Activated CD4-positive, alpha-beta T cell treated with anti-CD3 and anti-CD28 coated beads for 36 hours (primary cell): ENCODE measurements at places on chromosomes 1 and 21. TPM values are rescaled to one million over a fixed set of nuclear protein-coding genes. Genes with fewer than 3 reads are reported as not detected.

DNA sequence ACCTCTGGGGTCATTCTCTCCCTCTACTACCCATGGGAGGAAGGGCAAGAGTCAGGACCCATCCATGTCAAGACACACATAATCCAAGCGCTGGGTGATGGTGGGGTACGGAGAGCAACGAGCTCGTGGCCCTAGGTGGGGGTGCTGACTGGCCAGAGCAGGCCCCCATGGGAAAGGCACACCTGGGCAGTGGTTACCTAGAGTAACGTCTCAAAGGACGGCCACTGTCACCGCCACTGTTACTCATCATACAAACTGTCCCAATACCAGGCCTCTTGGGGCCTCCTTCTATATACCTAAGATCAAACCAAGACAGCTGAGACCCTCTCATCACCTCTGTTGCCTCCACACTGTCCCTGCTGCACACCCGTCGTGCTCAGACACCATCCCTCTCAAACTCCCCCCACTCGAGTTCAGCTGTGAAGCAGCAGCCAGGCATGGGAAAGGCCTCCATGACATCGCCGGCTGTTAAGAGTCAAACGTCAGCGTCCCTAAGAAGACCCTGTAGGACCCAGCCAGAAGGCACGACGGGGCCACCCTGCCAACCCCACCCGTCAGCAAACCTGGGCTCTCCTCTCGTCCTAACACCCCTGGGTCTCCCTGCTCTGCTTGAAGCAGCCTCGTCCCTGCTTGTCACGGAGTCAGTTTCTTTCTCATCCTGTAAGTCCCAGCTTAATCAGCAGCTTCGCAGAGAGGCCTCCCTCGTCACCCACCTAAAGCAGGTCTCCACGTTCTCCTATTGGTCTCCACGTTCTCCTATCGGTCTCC lies 15.3 kb downstream of the NPHP4 start:
- DNase-seq: no peak
- H3K36me3 ChIP-seq: peaks cover 11% of the 10 kb centered on the region
- H3K4me3 ChIP-seq: no peak overlapping the region
- no peaks in the 10 kb centered on the region for H3K27me3 ChIP-seq

DNA sequence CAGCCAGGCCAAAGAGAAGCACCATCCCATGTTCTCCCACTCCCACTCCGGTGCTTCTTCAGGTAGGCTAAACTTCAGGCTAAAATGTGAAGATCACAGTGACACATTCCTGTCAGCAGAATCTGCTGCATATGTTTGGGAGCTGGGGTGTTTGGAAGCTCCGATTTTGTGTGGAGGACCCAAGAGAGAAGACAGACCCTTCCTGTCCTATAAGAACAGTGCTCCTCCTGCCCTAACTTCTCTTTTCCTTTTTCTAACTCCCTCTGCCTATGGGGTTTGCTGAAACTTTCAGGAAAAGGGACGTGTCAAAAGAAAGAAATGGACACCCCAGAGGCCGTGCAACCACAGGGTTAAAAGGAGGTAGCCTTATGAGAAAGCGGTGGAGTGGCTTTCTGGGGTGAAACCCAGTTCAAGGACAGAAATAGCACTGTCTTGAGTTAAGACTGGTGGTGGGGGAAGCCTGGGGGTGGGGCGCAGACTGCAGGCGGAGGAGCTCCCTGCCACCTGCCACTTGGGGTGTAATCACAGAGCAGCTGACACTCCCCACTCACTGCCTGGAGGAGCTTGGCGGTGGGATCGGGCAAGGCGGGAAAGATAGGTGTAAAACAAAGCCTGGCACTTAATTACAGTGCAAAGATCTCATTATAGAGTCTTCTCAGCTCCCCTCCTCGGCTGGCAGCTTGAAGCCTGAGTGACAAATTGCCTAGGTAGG lies 645 bp upstream of the TLR5 start:
- H3K4me1 ChIP-seq: peaks cover 27% of the 10 kb centered on the region
- H3K27ac ChIP-seq: peak overlapping the region; percentile 79
- no peaks in the 10 kb centered on the region for H3K36me3 ChIP-seq
- peak; percentile 62 for DNase-seq

- H3K36me3 ChIP-seq: no peaks in the 10 kb centered on the region
- peak; percentile 79 for DNase-seq
- H3K27ac ChIP-seq: peak overlapping the region; percentile 67
- H3K4me1 ChIP-seq: peaks cover 48% of the 10 kb centered on the region
- H3K4me3 ChIP-seq: peak overlapping the region; percentile 16
Observed at GRCh38 chr1:44714944-44715571, 15.9 kb downstream of the RNU5D-1 start.

GRCh38 chr21:14321042-14321441 lies 61.9 kb downstream of the HSPA13 start:
- no peak for DNase-seq
- H3K4me1 ChIP-seq: no peaks in the 10 kb centered on the region
- H3K4me3 ChIP-seq: no peak overlapping the region
- H3K36me3 ChIP-seq: no peaks in the 10 kb centered on the region
- H3K27me3 ChIP-seq: peaks cover 5% of the 10 kb centered on the region

DNA sequence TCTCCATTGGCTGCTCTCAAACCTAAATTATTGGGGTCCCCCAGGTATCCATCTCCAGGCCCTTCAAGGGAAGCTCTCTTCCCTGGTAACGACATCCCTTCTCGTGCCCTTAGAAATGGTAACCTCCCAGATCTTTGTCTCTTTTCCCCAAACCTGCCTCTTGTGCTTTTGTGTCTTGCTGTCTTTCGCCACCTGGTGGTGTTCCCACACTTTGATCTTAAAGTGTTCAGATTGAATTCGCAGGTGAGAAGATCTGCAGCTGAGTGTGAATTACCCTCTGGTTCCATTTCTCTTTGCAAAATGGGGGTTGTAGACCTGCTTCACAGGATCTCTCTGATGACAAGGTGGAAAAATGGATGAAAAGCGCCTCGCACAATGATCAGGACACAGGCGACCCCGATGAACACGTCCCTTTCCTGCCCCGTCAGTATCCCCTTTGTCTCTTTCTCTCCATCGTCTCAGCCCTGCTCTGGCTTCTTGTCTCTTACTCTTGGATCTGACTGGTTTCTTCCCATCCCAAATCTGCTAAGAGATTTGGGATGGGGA lies 53.1 kb downstream of the DOP1B start:
- no peak overlapping the region for H3K4me3 ChIP-seq
- peaks cover 10% of the 10 kb centered on the region for H3K36me3 ChIP-seq
- H3K27ac ChIP-seq: no peak overlapping the region
- H3K27me3 ChIP-seq: no peaks in the 10 kb centered on the region

GRCh38 chr1:170776777-170777176 lies 112.8 kb downstream of the PRRX1 start:
- H3K27me3 ChIP-seq: peaks cover 10% of the 10 kb centered on the region
- no peak overlapping the region for H3K4me3 ChIP-seq
- H3K27ac ChIP-seq: no peak overlapping the region

DNA sequence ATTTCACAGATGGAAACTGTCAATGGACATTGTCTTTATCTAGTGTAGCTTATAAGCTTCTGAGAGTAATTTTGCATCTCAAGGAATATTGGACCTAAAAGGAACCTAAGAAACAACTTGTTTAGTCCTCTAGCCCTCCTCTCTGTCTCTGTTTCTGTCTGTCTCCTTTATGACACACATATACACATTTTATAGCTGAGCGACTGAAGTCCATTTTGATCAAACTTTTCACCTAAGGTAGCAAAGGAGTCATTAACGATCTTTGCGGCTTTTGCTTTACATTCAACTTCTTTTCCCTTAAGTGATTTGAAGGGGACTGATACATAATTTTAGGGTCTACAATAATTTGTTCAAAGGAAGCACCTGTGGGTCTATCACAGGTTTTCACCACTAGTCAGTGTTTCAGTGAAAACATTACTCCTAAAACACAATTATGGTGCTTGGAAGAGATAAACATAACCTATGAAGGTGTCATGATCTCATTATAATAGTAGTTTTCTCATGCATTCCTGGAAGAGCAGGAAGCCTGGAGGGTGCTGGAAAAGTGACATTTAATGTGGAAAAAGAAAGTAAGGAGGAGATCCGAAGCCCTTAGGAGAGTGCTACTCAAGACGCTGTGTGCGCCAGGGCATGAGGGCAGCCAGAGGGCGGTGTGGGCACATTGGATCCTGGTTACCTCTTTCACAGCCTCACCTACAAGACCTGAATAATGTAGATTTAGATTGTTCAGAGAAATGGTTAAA lies 248.6 kb downstream of the DNM3 start:
- H3K4me1 ChIP-seq: peaks cover 2% of the 10 kb centered on the region
- no peak overlapping the region for H3K4me3 ChIP-seq
- H3K27ac ChIP-seq: no peak overlapping the region
- H3K27me3 ChIP-seq: no peaks in the 10 kb centered on the region
- DNase-seq: peak; percentile 83

GRCh38 chr1:43279666-43280065 lies 5.7 kb downstream of the C1orf210 start:
- H3K4me3 ChIP-seq: no peak overlapping the region
- H3K27ac ChIP-seq: no peak overlapping the region
- DNase-seq: no peak
- H3K36me3 ChIP-seq: no peaks in the 10 kb centered on the region
- H3K27me3 ChIP-seq: peaks cover 4% of the 10 kb centered on the region

- no peaks in the 10 kb centered on the region for H3K36me3 ChIP-seq
- no peaks in the 10 kb centered on the region for H3K27me3 ChIP-seq
- H3K27ac ChIP-seq: no peak overlapping the region
- H3K4me1 ChIP-seq: peaks cover 19% of the 10 kb centered on the region
- no peak overlapping the region for H3K4me3 ChIP-seq
Observed at GRCh38 chr1:43786960-43787359, 79.6 kb downstream of the ST3GAL3 start.

DNA sequence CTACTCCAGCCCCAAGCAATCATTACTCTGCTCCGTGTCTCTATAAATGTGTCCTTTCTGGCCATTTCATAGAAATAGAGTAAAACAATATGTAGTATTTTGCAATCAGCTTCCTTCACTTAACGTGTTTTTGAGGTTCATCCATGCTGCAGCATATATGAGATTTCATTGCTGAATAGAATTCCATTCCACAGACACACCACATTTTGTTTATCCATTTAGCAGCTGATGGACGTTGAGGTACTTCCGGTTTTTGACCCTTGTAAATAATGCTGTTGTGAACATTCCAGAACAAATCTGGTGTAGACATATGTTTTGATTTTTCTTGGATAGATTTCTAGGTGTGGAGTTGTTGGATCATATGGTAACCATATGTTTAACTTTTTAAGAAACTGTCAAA lies 30.7 kb downstream of the ADAM30 start:
- H3K4me1 ChIP-seq: no peaks in the 10 kb centered on the region
- no peaks in the 10 kb centered on the region for H3K36me3 ChIP-seq
- no peak overlapping the region for H3K27ac ChIP-seq
- H3K4me3 ChIP-seq: no peak overlapping the region
- H3K27me3 ChIP-seq: peaks cover 13% of the 10 kb centered on the region

- H3K4me1 ChIP-seq: no peaks in the 10 kb centered on the region
- no peak overlapping the region for H3K4me3 ChIP-seq
- no peak for DNase-seq
Observed at GRCh38 chr1:38640371-38640770, 219.2 kb downstream of the RRAGC start.

- H3K4me1 ChIP-seq: peaks cover 8% of the 10 kb centered on the region
- H3K27ac ChIP-seq: no peak overlapping the region
- H3K27me3 ChIP-seq: peaks cover 11% of the 10 kb centered on the region
- no peaks in the 10 kb centered on the region for H3K36me3 ChIP-seq
- peak; percentile 39 for DNase-seq
Observed at GRCh38 chr1:31669786-31670592, 25.3 kb upstream of the PEF1 start.

DNA sequence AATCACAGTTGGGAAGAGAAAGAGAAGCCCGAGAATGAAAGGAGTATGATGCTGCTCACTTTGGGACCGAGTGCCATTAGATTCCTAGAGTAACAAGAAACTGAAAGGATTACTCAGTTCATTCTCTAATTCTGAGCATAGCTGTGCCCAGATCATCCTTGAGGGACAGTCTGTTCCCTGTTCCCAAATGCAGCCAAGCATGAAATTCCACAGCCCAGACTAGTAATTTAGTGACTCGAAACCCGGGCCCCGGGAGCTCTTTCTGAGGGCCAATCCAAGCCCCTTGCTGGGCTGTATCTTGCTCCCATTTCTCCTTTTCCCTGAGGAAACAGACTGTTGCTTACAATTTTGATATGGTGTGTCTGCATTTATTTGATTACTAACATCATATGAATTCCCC lies 30.0 kb upstream of the ETS2 start:
- DNase-seq: no peak
- peaks cover 8% of the 10 kb centered on the region for H3K36me3 ChIP-seq
- H3K4me1 ChIP-seq: peaks cover 56% of the 10 kb centered on the region
- peaks cover 11% of the 10 kb centered on the region for H3K27me3 ChIP-seq

- H3K4me3 ChIP-seq: no peak overlapping the region
- no peaks in the 10 kb centered on the region for H3K27me3 ChIP-seq
- H3K36me3 ChIP-seq: peaks cover 9% of the 10 kb centered on the region
- peak overlapping the region; percentile 74 for H3K27ac ChIP-seq
- peaks cover 19% of the 10 kb centered on the region for H3K4me1 ChIP-seq
Observed at GRCh38 chr1:19765623-19766022, 34.1 kb downstream of the TMCO4 start.

DNA sequence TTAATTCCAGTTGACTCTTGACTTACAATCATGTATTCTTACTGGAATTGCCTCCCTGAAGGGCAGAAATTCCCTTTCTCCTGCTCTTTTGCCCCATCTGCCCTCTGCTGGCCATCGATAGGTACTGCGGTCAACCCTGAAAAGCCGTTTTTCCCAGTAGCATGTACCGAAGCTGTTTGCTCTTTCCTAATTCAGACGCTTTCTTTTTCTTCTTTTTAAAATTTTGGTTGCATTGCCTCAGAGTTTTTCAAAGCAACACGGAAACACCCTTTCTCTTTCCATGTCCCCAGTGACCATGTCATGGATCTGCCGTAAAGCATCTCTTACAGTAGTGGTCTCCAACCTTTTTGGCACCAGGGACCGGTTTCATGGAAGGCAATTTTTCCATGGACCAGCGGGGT lies 164.2 kb upstream of the C1orf21 start:
- no peaks in the 10 kb centered on the region for H3K27me3 ChIP-seq
- DNase-seq: peak; percentile 62
- H3K27ac ChIP-seq: no peak overlapping the region
- no peak overlapping the region for H3K4me3 ChIP-seq
- H3K36me3 ChIP-seq: no peaks in the 10 kb centered on the region

DNA sequence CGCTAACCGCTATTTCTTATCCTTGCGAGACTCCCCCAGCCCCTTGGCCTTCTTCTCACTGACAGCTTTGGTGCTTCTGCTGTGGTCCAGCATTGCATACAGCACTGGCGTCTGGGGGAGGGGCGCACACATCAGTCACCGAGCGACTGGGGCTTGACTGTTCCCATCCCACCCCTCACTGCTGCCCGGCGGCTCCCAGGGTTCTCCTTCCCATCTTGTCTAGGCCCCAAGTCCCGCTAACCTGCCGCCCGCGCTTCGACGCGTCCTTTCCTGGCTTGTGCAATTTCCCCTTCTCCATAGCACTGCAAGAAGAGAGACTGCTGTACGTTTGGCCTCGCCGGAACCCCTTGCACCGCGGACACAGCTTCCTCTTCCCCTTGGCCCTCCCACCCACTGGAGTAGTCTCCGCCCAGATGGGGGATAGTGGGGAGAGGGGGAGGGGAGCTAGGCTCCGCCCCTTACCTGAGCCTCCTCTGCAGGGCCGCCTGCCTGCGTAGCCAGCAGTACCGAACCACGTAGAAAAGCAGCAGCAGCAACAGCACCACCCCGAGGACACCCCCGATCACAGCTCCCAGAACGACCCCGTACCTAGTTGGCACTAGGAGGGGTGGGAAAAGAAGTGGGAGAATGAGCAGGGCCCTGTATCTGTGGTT lies 3.8 kb downstream of the MPZ start:
- no peaks in the 10 kb centered on the region for H3K27me3 ChIP-seq
- peak; percentile 91 for DNase-seq
- H3K4me3 ChIP-seq: peak overlapping the region; percentile 96
- H3K4me1 ChIP-seq: peaks cover 34% of the 10 kb centered on the region

HSD3B1 gene
- not detected for total RNA-seq

YOD1 gene
- total RNA-seq: 5.3 TPM

NTNG1 gene
- total RNA-seq: not detected

GCSAML gene
- 0.09 TPM for total RNA-seq

SLC9C2 gene
- total RNA-seq: not detected

FCRL5 gene
- total RNA-seq: not detected
